ENCODE measurements at places on chromosomes 13 and 19.

DNA sequence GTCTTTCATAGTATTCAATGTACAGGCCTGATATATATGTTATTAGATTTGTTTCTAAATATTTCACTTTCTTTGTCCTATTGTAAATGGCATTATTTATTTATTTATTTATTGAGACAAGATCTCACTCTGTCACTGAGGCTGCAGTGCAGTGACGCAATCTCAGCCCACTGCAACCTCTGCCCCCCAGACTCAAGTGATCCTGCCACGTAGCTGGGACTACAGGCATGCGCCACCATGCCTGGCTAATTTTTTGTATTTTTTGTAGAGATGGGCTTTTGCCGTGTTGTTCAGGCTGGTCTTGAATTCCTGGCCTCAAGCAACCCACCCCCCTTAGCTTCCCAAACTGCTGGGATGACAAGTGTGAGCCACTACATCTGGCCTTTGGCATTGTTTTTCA lies 5.4 kb upstream of the GAS6 start:
- DNase-seq = no peak

DNA sequence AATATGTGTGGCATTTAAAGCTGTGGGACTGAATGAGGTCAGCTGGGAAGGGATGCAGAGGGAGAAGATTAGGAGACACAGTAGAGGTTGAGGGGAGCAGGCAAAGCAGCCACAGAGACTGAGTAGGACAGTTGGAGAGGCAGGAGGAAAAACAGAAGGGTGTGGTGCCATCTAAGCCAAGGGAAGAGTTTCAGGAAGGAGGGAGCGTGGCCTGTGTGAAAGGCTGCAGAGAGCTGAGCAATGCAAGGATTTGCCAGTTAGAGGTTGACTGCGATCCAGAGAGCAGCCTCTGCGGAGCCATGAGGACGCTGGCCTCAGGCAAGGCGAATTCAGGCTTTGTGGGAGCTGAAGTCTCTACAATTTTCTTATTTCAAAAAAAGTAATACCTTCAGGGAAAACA lies 28.9 kb downstream of the SOX21 start:
- DNase-seq = no peak

DNA sequence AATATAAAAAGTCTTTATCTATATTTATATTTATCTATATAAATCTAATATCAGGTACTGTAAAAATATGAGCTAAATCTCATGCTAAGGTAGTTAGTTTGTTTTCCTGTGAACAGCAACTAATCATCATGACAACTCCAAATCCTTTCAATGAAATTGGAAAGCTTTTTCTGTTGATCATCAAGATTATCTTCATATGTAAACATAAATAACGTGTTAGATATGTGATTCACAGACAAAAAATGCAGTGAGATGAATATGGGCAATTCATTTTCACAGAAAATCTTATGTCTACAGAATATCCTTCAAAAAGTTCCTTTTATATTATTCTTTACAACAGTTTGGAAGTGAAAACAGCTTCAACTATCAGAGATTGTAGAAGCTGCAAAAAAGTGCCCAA lies 41.7 kb upstream of the EEF1AKMT1 start:
- DNase-seq = no peak

GRCh38 chr13:30148171-30148754 lies 159.1 kb downstream of the KATNAL1 start:
- peak; percentile 55 for DNase-seq

DNA sequence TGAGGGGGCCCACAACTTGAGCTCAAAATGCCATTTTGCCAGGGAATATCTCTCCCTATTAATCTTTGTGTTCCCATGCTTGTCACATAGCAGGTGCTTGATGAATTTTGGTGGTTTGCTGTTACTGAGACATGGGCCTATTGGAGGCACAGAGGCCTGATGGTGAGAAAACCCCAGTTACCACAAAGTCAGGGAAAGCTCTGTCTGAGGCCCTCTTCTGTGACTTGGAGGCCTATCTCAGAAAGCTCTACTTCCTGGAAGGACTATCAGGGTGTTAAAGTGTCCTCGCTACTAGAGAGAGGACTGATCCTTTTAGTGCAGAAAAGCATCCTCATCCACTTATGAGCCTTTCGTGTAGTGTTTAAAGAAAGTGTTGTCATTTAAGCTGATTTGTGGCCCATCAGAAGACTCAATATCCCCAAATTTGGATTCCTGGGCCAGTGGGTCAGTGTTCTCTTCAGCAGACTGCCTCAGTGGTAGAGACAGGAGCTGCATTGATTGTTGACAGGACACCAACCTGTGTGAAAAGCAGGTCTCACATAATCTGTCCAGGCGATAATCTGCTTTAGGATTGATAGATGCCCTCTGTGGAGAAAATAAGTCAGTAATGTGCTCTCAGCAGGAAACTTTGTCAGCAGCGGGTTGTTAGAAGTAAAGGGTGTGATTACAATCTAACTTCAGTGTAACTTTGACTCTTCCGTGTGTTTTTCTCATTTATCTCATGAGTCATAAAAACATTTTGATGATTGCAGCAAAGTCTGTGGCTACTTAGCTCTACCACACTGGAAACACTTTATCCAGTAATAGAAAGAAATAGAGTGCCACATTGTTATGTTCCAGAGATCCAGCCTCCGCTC lies 121.0 kb downstream of the AKAP11 start:
- peak; percentile 24 for DNase-seq

- DNase-seq = no peak
Observed at GRCh38 chr13:49366841-49367240, 77.0 kb downstream of the CAB39L start.

DNA sequence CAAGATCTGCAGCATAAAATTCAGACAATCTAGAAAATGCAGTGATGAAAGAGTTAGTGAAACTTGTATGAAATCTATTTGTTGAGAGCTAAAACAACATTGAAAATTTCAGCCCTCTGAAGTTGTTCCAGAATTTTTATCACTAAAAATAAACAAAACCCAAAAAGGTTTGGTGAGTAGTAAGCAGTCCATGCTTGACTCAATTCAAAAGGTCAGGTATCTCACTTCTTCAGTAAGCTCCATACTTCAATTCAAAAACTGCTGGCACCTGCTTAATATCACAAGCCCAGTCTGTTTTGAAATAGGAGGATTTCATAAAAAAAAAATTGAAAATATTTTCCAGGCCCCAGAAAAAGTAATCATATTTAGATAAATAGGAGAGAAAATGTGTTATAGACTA lies 894.4 kb downstream of the SLITRK5 start:
- no peak for DNase-seq

DNA sequence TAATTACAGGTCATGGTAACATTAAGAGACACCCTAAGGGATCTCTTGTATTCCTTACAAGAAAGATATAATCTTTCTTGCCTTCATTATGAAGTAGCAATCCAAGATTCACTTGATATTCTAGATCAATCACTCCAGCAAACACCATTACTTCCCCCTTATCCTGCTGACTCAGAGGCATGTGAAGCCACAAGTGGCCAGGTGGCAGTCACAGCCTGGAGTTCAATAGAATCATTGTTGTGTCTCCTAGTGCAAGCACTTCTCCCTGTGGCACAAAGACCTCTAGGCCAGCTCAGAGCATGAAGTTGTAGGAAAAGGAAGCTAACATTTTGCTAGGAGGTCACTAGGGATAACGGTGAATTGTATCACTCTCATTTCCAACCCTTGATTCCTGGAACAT lies 864.3 kb upstream of the ATXN8OS start:
- no peak for DNase-seq

DNA sequence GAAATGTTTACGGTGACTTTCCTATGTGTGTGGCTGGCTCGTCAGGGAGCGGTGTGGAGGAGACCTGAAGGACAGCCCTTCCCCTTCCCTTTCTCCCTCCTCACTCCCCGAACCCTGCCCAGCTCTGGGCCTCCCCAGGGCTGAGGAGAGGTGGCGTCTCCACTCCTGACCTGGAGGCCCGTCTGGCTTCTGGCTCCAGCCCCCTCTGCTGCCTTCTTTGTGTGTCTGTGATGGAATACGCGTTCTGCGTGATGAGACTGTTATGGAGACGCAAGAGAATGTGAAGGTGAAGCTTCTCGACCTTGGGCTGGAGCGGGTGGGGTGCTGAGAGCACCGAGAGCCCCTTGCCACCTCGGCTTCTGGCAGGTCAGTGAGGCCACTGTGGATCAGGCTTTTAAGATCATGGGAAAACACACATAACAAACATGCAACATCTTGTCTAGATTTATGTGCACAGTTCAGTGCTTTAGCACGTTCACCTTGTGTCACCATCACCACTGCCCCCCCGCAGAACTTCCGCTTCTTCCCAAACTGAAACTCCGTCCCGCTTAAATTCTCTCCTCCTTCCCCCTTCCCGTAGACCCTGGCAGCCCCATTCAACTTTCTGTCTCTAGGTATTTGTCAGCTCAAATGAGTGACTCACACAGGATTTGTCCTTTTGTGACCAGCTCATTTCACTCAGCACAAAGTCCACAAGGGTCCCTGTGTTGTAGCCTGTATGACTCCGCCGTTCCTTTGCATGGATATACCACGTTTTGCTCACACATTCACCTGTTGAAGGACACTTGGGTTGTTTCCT lies 24.7 kb downstream of the ATP11A start:
- DNase-seq = no peak

DNA sequence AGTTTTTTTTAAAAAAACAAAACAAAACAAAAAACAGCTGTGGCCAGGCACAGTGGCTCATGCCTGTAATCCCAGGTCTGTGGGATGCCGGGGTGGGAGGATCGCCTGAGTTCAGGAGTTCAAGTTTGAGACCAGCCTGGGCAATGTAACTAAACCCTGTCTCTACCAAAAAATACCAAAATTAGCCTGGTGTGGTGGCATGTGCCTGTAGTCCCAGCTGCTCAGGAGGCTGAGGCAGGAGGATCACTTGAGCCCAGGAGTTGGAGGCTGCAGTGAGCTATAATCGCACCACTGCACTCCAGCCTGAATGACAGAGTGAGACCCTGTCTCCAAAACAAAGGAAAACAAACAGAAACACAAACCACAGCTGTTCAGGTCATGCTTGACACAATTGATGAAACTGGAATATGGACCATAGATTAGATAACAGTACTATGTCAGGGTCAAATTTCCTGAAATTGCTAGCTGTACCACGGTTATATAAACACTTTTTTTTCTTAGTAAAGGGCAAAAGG lies 6.9 kb upstream of the ANGPTL4 start:
- DNase-seq = no peak

DNA sequence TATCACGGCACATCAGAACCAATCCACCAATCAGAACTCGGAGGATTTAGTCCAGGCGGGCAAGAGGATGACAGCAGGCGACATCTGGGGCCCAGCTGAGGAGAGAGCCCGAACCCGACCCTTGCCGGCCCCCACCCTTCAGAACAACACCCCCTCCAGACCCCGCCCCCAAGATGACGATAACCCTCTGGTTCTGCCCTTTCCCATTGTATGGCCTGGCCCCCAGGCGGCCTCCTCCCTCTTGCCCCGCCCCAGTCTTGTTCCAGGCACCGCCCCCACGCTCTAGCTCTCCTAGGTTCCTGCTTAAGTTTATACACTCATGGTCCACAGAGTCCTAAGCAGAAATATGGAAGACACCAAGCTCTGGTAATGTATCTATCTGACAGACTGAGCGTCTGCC lies 2.8 kb upstream of the ZNF83 start:
- no peak for DNase-seq

DNA sequence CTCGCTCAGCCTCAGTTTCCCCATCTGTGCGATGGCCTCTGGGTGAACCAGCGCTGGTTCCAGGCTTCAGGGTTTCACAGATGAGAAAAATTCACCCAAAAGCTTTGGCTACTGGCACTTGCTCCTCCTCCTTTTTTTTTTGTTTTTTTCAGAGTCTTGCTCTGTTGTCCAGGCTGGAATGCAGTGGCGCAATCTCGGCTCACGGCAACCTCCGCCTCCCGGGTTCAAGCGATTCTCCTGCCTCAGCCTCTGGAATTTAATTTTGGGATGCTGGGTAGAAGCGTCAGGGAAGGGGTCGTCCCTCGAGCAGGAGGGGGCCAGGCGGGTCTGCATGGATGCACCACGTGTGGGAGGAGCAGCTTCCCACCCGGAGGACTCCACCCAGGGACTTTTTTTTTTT lies 7.0 kb downstream of the PRSS57 start:
- DNase-seq = no peak

DNA sequence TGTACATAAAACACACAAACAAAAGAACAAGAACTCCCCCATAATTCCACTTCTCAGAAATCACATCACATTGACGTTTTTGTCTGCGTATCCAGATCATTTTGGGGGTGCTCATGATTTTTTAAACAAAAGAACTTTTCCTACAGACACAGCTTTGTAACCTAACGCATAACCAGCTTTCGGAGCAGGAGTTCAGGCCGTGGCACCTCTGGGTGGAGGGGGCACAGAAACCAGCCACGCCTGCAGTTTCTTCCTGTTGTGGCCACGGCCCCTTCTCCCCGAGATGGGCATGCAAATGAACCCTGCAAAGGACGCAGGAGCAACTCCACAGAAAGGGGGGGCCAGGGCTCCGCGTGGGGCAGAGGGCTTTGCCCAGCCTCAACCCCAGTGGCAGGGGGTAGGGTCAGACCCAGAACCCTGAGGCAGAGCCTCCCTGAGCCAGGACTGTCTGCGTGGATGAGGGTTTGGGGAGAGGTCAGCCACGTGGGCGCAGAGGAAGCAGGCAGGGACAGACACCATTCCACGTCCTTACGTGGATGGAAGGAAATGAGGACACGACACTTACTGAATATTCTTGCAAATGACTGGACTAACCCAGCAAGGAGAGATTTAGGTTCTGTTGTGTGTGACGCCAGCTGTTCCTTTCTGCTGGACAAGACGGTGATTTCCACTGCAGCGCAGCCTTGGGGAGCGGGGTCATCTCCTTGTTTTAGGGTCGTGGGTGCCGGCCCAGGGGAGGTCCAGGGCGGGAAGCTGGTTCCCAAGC lies 64.4 kb downstream of the RASA3 start:
- DNase-seq = peak; percentile 28

DNA sequence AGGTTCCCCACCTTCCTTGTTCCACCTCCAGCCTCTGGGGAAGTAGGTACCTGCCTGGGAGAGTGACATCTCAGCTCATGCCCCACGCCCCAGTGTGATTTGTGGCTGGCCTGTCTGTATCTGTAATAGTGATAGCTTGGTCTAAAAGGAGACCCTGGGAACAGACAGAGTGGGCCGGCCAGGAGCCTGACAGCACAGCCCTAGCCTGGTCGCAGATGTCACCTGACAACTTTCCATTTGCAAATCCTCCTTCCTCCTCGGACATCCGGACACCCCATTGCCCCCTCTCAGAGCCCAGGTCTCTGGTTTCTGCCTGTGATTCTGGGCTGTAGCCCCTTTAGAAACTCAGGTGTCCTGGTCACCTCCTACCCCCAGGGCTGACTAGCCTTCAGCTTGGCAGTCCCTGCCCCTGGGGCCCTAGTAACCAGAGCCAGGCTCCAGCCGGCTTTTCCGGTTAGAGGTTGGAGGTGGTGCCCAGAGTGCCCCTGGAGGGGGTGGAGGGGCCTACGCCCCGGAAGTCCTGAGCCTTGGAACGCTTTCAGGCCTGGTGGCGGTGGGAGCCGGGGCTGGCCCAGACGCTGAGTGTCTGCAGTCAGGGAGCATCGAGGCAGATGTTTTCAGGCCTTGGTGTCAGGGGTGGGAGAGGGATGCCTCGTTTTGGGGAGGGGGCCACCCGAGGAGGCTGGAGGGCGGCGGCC lies 6.5 kb downstream of the LRRC8E start:
- no peak for DNase-seq
